Karpas-422 (cell line): ENCODE measurements at places on chromosomes 2 and 18. TPM values are rescaled to one million over a fixed set of nuclear protein-coding genes. Genes with fewer than 3 reads are reported as not detected.

Gene LRRC30
- total RNA-seq, result not detected in 2 replicates

Gene DES
- total RNA-seq, result not detected in 2 replicates

Gene ITGA4
- 176 and 244 TPM in 2 replicates for total RNA-seq

Gene UGT1A3
- total RNA-seq, result not detected in 2 replicates

Gene RAD51AP2
- not detected in 2 replicates for total RNA-seq

Gene COL3A1
- total RNA-seq, result not detected in 2 replicates

Gene TET3
- total RNA-seq, result 11.6 and 13.6 TPM in 2 replicates

Gene PDE11A
- total RNA-seq, result 0.52 TPM in 1 of 2 replicates, not detected in the other

Gene ARHGAP28
- total RNA-seq, result not detected in 2 replicates

- DNase-seq, result no peak
- no peaks in the 10 kb centered on the region for H3K36me3 ChIP-seq
- H3K4me1 ChIP-seq, result no peaks in the 10 kb centered on the region
- H3K4me3 ChIP-seq, result no peak overlapping the region
Measured at GRCh38 chr2:13515254-13515653, 798.5 kb downstream of the TRIB2 start.

DNA sequence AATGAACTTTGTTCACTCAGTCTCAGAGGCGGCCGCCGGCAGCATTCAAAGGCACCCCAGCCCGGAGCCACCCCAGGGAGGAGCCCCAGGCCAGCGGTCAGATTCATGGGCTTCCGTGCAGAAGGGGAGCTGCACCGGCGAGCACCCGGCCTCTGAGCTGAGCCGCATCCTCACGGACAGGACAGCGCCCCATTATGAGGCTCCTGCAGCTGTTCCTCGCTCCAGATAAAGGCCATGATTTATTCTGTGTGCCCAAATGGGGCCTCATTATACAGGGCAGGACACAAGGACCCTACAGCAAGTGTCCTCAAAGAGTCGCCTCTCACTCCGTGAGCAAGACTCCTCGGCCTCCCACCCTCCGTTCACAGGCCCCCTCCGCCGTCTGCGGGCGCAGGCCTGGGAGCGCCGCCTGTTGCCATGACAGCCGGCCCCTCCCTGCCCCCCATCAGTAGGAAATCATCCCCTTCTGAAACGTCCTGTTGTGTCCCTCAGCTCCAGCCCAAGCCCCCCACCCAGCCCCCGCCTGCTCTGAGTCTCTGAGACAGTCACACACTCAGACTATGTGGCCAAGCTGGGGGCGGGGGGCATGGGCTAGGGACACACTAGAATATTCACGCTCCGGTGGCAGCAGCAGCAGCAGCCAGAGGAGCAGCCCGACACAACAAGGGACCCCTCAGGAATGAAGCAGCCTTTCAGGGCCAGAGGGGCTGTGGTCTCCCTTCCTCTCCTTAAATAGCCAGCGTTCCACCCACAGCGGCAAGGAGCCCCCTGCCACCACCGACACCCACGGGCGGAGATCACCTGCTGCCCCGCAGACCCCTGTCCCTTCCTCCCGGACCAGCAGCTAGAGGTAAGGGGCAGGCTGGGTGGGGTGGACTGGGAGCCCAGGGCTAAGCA, at the start of gene GPR17:
Gene GPR17 (plus strand): TSS at position 759 of the 897 bp plus-strand sequence. CDS start 4,583 bp downstream, outside the sequence.
- no peaks in the 10 kb centered on the region for H3K27me3 ChIP-seq
- DNase-seq, result no peak
- no peak within 1 kb of the TSS for H3K27ac ChIP-seq
- peaks cover 8% of the 10 kb centered on the region for H3K4me1 ChIP-seq
- no peak within 1 kb of the TSS for H3K4me3 ChIP-seq

- DNase-seq, result no peak
- H3K4me1 ChIP-seq, result peaks cover 25% of the 10 kb centered on the region
- H3K36me3 ChIP-seq, result no peaks in the 10 kb centered on the region
- no peaks in the 10 kb centered on the region for H3K27me3 ChIP-seq
- no peak overlapping the region for H3K4me3 ChIP-seq
- H3K27ac ChIP-seq, result no peak overlapping the region
Measured at GRCh38 chr2:205483095-205483494, 199.2 kb upstream of the NRP2 start.

GRCh38 chr2:54522624-54523281, 66.6 kb downstream of the SPTBN1 start:
- DNase-seq, result peak; percentile 89
- H3K4me3 ChIP-seq, result no peak overlapping the region
- H3K4me1 ChIP-seq, result no peaks in the 10 kb centered on the region
- H3K27me3 ChIP-seq, result no peaks in the 10 kb centered on the region
